ENCODE measurements at places on chromosomes 2 and 18.

- DNase-seq, result no peak
Observed at GRCh38 chr2:242011516-242011915, 142.0 kb downstream of the RTP5 start.

DNA sequence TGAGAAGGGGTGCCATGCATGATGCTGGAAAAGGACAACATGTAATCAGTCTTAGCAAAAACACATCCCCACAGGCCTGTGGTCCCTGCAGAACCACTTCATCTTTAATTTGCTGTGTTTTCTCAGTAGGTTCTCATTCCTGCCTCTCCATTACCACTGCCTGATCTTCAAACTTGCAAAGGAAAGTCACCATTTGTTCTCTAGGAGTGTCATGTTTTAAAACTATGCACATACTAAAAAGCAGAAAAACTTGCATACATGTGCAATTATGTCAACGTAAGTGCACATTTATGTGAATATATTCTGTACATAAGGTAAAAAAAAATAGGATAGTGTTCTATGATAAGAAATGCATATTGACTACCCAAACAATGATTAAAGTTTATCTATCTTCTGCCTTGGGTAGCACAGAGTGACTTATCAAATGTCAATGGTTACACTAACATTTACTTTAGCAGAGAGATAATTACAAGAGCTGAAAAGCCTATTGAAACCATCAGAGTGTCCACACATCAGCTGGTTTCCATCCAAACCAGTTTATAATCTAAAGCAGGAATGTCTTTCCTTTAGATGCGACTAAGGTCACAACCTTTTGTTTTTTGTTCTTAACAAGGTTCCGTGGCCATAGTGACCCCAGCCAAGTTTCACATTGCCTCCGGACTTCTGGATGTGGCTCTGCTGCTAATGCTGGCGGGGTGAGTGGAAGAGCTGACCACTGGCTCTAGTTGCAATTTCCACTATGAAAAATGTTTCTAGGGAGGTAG lies 58.7 kb upstream of the RMDN2 start:
- no peak for DNase-seq

GRCh38 chr2:238237431-238238135 lies 2.3 kb downstream of the HES6 start:
- no peak for DNase-seq

DNA sequence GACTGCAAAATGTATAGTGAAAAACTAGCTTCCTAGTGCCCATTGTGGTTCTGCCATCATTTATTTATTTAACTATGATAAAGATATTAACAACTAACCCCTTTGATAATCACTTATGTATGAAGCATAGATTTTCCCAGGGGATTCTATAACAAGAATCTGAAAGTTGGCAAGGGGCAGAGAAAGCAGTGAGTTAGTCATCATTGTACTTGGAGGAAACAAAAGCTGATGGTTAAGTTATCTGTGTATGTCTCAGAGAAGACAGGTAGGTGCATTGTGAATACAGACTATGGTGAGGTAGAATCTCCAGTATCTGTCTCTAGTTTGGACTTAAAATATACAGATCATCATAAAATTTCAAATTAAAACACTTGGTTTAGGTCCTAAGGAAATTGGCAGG lies 2159.1 kb upstream of the CELF4 start:
- DNase-seq, result no peak

- no peak for DNase-seq
Observed at GRCh38 chr2:173054466-173054865, 21.2 kb upstream of the MAP3K20 start.

DNA sequence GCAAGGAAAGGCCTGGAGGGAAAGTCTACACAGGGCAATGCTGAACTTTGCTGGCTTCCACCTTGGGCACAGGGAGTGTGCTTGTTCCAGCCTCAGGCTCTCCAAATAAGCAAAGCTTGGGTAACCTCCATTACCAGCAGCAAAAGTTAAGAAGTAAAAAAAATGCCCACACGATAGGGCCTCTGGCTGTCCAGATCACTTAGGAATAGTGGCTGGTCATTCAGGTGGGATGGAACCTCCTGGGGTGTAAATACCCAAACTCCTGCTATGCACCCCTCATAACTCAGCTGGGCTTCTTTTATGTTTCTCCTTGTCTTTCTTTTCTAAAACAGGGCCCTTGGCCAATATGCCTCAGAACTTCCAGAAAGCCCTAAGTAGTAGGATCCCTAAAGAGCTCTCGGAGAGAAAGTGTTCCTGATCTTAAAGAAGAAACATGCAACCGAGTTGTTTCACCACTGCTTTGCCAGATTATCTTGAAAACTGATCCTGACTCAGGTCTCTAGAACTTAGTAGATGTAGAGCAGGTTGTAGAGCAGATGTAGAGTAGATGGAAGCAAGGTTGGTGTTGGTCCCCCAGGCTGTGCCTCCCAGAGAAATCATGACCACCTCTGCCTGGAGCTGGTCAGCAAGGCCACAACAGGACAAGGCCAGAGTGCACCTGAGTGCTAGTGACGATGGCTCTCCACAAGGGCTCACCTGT lies 2.0 kb upstream of the OSR1 start:
- DNase-seq, result no peak

GRCh38 chr2:128037649-128038048 lies 9.8 kb upstream of the SAP130 start:
- no peak for DNase-seq

GRCh38 chr2:190023860-190024259 lies 38.7 kb downstream of the MSTN start:
- peak; percentile 24 for DNase-seq

GRCh38 chr2:137910641-137911040 lies 53.6 kb upstream of the HNMT start:
- DNase-seq, result no peak

GRCh38 chr2:205428811-205429210 lies 253.5 kb upstream of the NRP2 start:
- DNase-seq, result no peak

DNA sequence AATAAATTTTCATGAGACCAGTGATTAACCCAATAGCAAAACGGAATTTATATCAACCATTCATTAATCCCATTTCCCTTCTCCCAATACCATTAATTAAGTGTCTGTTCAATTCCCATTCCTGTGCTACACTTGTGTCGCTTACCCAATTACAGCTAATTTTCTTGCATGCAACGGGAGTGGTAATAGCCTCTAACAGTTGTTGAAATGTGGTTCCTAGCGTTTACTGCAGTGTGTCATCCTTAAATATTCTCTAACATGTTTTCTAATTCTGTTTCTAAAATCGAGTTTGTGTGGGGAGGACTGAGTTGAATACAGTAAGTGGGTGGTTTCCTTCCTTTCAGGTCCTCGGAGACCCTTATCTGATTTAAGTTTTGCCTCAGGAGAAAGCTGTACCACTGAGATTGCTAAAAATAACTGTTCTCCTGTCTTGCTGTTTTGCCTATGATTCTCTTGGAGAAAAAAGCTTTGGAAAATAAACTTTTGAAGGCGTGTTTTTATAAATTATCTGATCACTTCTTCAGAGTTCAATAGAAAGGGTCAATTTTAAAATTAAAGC lies 59.3 kb upstream of the LRRTM1 start:
- no peak for DNase-seq

DNA sequence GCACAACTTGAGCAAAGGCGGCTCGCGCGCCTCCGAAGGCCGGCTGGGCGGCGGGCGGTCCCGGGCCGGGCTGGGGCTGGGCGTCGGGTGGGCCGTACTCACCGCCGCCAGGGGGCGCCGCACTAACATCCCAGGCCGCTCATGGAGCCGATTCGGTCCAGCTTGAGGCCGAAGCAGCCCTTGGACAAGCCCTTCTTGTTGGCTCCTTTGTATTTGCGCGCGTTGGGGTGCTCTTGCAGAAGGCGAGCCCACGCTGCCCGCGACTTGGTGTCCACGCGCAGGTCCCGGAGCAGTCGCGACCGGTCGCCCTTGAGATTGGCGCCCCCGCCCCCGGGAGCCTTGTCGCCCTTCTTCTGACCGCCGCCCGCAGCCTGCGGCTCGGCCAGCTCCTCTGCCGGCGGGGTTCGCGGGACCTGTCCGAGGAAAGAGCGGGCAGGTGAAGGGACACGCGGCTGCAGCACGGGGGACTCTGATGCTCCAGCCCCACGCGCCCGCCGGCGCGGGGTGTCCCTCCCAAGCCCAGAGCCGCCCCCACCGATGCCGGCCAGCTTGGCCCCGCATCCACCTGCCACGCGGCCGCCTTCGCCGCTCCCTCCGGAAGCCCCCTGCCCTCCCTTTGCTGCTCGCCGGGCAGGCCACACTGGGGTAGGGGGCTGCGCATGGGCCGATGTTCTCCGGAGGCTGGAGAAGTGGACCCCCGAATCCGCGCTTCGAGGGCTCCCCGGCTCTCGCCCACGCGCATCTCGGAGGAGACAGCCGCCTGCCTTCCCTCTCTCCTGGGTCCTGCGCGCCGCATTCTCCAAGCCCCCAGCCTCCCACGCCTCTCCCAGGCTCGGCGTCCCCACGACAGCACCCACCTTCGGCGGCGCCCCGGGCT lies 655 bp downstream of the NPPC start:
- peak; percentile 89 for DNase-seq

DNA sequence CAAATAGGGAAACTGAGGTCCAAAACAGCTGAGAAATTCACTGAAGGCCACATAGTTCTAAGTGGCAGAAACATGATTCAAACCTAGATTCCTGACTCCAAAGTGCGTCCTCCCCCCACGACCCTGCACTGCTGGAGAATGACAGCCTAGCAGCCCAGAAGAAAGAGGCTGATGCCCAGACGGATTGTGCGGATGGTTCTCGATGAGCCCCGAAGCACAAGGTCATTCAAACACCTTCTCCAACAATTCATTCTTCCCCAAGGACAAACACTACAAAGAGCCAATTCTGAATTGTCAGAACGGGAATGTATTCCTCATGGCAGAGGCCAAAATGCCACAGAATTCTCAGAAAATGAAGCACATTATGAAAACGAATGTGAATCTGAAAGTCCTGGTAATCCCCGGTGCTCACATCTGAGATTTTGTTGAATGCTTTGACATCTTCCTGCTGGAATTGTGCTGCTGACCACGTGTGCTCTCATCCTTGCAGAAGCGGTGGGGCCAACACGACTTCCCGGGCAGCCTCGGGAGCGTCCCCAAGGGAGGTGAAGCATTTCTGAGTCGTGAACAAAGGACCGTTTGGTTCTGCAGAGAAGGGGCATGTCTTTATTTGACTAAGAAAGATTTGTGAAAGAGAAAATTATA lies 337.0 kb downstream of the EIPR1 start:
- DNase-seq, result no peak

- DNase-seq, result no peak
Observed at GRCh38 chr2:28617502-28618184, 121.8 kb downstream of the PLB1 start.

- DNase-seq, result no peak
Observed at GRCh38 chr2:227942021-227942420, 70.6 kb downstream of the DAW1 start.

DNA sequence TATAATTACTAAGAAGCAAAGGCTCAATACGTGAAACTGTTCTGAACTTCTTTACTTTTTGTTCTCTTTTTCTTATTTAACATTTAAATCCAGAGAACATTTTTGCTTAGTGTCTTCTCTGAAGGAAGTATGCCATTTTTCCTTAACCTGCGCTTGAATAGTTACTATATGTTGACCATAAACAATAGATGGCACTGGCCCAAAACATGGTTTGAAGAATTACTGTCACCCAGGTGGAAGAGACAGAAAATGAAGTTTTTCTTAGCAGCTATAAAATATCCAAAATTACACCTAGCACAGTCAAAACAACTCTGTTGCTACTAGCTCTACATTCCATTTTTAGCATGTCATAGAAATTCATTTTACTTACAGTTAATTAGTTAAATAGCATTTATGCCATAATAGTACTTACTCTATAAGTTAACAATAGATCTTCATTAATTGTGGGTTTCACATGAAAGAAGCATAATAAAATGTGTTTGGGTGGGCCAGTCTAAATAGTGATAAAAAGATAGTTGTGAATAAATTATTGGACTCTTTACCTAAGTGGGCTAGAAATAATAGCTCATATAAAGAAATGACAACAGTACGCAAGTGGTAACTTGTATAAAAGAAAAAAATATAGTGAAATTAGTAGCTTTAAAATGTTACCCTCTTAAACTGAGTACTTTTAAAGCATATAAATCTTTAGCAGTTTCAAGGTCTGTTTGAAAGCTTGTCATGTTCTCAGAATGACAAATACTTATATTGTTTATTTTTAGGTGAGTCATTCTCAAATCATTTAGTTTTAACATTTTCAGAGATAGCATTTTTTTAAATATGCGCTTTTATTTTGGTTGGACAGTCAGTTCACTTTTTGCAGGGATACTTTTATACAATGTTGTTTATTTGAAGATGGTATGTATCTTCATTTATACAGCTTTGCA lies 3.7 kb downstream of the ETAA1 start:
- DNase-seq, result no peak

- DNase-seq, result no peak
Observed at GRCh38 chr2:6143812-6144211, 451.6 kb downstream of the SOX11 start.

DNA sequence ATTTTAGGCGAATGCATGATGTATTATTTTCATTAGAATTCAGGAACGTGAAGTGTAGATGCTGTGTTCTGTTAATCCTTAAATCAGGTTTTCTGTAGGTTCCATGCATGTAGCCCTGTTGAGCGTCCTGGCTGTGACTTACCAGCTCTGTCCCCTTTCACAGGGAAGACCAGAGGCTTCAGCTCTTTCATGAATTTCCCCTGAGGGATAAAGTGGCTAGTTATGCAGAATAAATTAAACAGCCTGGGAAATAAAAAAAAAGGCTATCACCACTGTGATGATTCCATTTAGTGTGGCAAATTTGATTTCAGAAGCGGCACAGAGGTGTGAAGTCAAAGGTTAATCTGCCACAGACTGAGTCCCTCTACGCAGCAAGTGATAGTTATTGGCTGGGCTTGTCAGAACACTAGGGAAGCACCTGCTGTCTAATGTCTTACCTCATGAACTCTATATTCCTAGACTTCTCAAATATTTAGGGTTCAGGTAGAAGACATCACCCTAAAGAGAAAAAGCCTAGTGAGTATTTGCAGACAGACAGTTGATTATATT lies 61.6 kb upstream of the LINC00305 start:
- DNase-seq, result no peak

GRCh38 chr2:12278217-12278750 lies 438.5 kb upstream of the TRIB2 start:
- no peak for DNase-seq

GRCh38 chr18:48020337-48021250 lies 90.1 kb upstream of the SMAD2 start:
- DNase-seq, result no peak

- DNase-seq, result no peak
Observed at GRCh38 chr2:197219636-197220035, 90.9 kb downstream of the ANKRD44 start.

GRCh38 chr2:152084076-152084475 lies 14.8 kb downstream of the CACNB4 start:
- no peak for DNase-seq

DNA sequence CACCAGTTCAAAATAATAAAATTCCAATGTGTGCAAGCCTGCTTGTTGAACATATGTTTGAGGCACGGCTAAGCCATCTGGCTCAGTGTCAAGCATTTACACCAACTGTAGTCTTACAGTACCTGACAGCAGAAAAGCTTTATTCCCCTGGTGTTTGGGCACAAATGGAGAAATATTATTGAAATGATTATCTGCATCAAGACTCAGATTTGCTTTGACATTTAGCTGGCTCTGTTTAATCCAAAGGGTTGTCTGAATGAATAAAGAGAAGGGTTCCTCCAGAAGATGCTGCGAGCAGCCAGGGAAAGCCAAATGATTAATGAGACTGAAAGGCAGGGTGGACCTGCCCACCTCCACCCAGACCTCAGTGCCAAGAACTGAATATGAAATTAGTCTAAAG lies 393.2 kb upstream of the GALNT5 start:
- no peak for DNase-seq
